Right kidney (tissue), 9 donors: ENCODE measurements at places on chromosomes 5 and 9.

DNA sequence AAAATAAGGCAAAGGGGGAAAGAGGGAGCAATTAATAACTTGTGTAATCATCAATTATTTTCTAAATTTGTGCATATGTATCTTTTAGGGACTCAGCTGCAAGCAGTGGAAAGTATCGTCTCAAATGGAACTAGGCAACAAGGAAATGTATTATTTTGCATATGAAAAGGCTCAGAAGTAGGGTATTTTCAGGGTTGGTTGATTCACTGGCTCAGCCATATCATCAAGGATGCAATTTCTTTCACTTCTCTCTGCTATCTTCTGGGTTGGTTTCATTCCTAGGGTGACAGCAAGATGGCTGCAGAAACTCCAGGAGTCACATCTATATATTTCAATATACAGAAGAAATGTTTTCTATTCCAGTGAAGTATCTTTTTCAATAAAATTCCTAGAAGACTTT is 509.8 kb downstream of the DMAC1 start:
- DNase-seq: no peak

DNA sequence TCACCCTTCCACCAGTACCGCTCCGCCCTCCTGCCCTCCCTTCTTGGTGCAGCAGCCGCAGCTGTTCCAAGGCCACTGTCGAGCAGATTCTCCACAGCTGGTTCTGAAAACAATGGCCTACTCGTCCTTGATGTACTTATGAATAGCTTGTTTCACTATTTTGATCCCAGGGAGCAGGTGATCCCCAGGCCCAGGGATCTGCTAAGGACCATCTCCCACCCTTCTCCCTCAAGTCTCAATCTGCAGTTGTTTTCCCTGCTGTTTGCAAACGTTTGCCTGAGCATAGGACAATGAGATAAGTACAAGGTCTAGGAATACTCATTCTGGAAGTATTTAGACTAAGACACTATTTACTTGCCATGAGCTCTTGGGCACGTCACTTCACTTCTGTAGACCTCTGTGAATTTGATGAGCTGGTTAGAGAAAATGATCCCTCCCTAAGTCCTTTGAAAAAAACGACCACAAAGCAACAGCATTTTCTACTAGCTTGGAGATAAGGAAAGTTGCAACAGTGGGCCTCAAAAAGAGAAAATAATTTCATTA is 1.8 kb downstream of the LURAP1L start:
- DNase-seq: no peak

- no peak for DNase-seq
Measured at GRCh38 chr5:117888688-117889087, 1099.7 kb downstream of the DTWD2 start.

DNA sequence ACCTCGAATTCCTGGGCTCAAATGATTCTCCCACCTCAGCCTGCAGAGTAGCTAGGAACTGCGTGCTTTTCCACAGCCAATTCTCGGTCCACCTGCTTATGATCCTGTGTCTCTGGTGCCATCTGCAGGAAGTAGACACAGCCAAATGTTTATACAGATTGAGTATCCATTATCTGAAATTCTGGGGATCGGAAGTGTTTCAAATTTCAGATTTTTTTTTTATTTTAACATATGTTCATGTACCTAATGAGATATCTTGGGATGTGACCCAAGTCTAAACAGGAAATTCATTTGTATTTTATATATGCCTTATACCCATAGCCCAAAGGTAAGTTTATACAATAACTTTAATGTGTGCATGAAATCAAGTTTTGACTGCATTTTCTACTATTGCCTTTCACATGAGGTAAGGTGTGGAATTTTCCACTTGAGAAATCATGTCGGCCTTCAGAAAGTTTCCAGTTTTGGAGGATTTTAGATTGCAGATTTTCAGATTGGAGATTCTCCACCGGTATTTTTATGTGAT is 89.5 kb downstream of the ESM1 start:
- no peak for DNase-seq

DNA sequence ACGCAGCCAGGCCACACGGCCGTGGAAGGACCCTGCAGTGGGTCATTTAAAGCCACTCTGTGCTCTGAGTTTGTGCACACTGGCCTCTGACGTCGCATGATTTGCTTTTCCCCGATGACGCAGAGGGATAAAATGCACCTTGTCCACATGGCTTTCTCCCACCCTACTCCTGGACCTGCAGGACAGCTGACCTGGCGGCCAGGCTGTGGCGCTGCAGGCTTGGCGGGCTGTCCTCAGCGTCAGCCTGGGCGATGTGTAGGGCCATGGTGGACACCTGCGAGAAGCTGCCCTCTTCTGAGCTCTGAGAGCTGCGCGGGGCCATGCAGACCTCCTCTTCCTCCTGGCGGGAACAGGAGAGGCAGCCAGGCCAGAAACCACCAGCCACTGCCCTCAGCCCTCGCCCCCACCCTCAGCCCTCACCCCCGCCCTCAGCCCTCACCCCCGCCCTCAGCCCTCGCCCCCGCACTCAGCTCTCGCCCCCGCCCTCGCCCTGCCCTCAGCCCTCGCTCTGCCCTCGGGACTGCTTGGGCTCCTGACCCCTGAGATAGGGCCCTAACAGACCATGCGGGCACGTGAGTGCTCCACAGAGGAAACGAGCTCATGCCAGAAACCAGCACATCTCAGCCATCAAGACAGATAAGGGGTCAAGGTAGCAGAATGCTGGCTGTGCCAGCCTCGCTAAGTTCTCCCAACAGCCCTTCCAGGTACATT is 20.0 kb upstream of the SCGB3A1 start:
- no peak for DNase-seq

- no peak for DNase-seq
Measured at GRCh38 chr5:3311433-3311832, 284.2 kb upstream of the IRX1 start.

DNA sequence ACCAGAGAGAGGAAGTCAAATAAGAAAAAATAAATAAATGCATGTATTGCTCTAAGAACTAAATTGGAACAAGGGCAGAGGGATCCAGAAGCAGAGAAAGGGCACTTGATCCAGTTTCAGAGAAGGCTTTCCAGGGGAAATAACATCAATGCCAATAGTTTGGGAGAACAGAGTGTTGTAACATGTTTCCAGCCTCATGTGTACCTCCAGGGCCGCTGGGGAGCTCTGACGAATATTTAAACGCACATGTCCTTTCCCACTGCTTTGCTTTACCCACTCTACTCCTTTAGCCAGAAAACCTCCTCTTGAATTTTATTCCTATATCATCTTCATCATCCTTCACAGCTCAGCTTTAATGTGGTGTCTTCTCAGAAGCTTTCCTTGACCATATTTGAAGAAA is 233.7 kb downstream of the ENC1 start:
- DNase-seq: no peak

DNA sequence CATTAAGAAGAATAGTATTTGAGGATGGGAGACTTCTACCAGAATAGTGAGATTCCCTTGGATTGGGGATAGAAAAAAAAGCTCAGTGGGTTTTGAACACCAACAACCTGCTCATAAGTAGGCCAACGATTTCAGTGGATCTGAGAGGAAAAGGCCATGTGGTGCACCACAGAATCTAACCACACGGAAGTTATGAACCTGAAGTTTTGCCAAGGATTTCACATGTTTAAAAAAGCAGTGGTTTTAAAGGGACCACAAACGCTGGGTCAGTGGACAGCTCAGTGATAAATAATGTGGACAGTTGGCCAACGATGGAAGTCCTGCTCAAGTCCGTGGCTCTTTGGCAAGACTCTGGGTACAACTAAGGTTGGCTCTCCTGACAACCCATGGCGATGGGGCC is 107.2 kb upstream of the TXNDC8 start:
- no peak for DNase-seq

DNA sequence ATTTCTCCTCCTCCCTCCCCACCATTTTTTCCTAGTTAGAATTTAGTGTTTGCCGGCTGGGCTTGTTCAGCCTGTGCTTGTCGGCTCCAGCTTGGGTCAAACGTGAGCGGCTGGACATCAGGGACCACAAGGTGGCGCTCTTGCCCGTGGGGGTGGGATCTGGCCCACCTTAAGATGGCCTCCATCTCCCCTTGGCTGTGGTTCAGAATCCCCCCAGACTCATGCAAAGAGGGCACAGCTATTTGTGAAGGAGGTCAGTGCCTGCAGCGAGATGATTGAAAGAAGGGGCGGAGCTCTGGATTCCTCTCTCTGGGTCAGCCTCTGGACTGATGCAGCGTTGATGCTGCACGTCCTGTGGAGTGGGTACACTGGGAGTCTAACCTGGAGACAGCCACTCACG is 283.3 kb upstream of the TUT7 start:
- peak; percentile 71 for DNase-seq

- DNase-seq: no peak
Measured at GRCh38 chr5:109191153-109191558, 218.6 kb downstream of the PJA2 start.

DNA sequence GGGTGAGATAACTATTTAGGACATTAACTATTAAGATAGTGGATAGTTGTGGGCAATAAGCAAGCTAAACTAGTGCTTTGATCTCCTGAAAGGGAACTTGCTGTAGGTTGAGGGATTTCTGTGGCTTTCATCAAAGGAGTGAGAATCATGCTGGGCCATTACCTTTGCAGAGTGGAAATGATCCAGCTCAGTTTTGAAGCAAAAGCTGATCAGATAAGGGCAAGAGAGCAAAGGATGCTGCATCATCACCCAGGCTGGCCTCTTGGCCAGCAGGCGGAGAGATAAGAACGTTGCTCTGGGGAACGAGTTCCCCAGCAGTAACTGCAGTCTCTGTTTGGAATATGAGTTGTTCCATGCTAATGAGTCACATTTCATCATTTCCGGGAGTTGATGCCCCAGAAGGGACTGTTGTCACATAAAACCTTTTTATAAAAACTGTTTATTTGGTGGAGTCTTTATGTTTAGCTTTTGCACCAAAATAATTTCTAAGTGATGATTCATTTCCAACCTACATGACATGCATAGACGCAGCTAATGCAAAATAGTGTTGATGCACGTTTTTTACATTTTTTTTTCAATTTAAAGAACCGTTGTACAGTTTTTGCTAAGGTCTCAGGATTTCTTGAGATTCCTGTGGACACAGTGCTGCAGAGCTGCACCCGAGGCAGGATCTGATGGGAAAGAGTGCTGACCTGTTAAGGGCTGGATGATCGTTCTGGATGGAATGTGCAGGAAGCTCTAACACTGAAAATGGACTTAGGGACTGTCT is 99.3 kb downstream of the ACTBL2 start:
- no peak for DNase-seq

GRCh38 chr9:72428329-72428728 is 63.3 kb upstream of the ZFAND5 start:
- DNase-seq: no peak

- no peak for DNase-seq
Measured at GRCh38 chr5:133147411-133147810, 95.6 kb downstream of the HSPA4 start.

DNA sequence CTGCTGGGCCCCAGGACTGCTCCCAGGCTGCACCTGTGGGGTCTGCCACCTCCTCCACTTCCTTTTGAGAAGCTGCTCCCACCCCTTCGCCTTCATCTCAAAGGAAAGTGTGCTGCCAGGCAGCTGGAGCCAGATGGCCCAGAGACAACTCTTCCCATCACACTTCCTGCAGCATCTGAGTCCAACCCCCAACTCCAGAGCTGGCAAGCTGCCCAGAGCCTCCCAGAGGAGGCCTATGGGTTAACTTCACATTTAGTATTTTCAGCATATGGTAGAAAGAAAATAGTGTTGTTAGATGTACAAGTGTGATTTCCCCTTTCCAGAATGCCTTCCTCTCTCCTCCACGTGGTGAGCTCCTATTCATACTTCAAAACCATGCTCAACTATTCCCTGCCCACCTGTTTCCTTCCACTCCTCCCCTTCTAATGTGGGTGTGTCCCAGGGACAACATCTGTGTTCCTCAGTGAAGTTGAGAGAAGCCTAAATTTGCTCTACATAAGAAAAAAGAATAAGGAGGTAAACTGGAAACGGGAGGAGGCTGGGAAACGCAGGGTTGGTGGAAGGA is 38.6 kb upstream of the KCNMB1 start:
- no peak for DNase-seq

DNA sequence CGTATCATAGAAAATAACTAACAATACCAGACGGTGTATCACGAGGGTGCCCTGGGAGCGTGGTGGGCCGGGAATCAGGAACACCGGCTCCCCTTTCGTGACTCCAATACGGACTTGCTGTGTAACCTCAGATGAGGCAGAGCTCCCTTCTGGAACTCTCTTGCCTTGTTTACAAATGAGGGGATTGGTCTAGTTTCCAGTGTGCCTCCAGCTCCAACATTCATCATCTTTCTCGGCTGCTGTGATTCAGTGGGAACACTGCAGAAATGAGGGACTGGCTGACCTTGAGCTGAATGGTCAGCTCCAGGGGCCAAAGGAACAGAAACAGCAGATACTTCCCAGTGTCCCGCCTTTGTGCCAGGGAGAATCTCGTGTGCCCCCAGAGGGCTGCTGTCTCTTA is 22.6 kb upstream of the TGFBI start:
- DNase-seq: no peak

GRCh38 chr5:105428451-105429380 is 1866.1 kb upstream of the NUDT12 start:
- no peak for DNase-seq

- no peak for DNase-seq
Measured at GRCh38 chr9:129242971-129243561, 65.0 kb upstream of the IER5L start.

DNA sequence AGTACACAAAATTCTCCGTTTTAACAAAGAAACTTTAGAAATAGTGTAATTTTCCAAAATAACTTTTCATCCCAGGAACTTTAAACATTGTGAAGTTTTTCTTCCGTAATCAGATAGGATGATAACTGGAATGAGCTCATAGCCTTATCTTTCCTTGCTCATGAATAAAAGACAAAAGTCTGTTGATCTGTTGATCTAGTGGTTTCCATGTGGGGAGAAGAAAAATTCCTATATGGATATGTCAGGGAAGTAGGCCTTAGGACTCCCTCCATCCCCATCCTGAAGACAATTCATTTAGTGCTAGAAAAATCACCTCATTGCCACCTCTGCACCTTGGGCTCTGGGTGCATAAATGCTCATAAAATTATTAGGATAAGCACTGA is 266.6 kb downstream of the SMARCA2 start:
- DNase-seq: no peak
